ENCODE measurements at places on chromosomes 7 and 10. TPM values are rescaled to one million over a fixed set of nuclear protein-coding genes. Genes with fewer than 3 reads are reported as not detected.

The CCL24 gene
- not detected for total RNA-seq

The FAM25A gene
- not detected for total RNA-seq

The HMX3 gene
- total RNA-seq, result 0.12 TPM

The UCMA gene
- not detected for total RNA-seq

GRCh38 chr10:94224656-94225055 is 138.1 kb downstream of the NOC3L start:
- H3K4me3 ChIP-seq, result no peak overlapping the region

GRCh38 chr7:135704074-135704473 is 23.9 kb downstream of the SLC13A4 start:
- H3K4me1 ChIP-seq, result peaks cover 9% of the 10 kb centered on the region
- no peaks in the 10 kb centered on the region for H3K27me3 ChIP-seq
- no peaks in the 10 kb centered on the region for H3K36me3 ChIP-seq
- H3K27ac ChIP-seq, result no peak overlapping the region
- no peak for DNase-seq
- H3K4me3 ChIP-seq, result no peak overlapping the region

DNA sequence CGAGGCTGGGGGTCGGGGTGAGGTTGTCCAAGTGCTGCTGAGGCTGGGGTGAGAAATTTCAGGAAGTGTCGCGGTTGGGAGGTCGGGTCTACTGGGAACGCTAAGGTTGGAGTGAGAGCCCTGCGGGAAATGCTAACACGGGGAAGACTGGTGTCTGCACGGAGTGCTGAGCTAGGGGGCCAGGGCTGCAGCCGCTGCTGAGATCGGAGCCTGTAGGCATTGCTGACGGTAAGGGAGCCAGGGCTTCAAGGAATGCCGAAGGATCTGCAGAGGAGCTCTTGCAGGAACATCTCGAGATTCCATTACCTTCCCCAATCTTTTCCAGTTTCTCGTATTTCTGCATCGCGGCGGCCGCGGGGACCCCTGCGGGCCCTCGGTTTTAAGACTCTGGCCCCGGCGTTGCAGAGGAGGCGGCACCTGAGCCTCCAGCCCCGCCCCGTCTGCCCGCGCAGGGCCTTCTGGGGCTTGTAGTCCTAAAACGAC is at the start of gene CDK5:
CDK5 (minus strand) TSS at position 392 of the 483 bp plus-strand sequence; CDS start at position 343, 49 bp downstream.
- H3K27ac ChIP-seq, result peak within 1 kb of the TSS; percentile 96
- H3K27me3 ChIP-seq, result no peaks in the 10 kb centered on the region
- DNase-seq, result peak; percentile 71
- H3K4me3 ChIP-seq, result peak within 1 kb of the TSS; percentile 68
- H3K4me1 ChIP-seq, result peaks cover 5% of the 10 kb centered on the region

DNA sequence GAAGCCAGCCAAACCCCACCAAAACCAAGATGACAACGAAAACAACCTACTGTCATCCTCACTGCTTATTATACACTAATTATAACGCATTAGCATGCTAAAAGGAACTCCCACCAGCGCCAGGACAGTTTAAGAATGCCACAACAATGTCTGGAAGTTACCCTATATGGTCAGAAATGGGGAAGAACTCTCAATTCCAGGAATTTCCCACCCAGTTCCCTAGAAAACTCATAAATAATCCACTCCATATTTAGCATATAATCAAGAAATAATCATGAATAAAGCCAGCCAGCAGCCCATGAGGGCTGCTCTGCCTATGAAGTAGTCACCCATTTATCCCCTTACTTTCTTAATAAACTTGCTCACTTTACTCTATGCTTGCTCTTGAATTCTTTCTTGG is 20.8 kb downstream of the MICU1 start:
- no peak for DNase-seq
- H3K27ac ChIP-seq, result no peak overlapping the region
- H3K27me3 ChIP-seq, result no peaks in the 10 kb centered on the region
- H3K36me3 ChIP-seq, result no peaks in the 10 kb centered on the region
- H3K4me1 ChIP-seq, result no peaks in the 10 kb centered on the region

GRCh38 chr7:108723381-108723814 is 153.7 kb downstream of the DNAJB9 start:
- H3K27ac ChIP-seq, result peak overlapping the region; percentile 43
- H3K4me3 ChIP-seq, result no peak overlapping the region
- H3K36me3 ChIP-seq, result no peaks in the 10 kb centered on the region
- DNase-seq, result peak; percentile 79
- peaks cover 21% of the 10 kb centered on the region for H3K4me1 ChIP-seq

DNA sequence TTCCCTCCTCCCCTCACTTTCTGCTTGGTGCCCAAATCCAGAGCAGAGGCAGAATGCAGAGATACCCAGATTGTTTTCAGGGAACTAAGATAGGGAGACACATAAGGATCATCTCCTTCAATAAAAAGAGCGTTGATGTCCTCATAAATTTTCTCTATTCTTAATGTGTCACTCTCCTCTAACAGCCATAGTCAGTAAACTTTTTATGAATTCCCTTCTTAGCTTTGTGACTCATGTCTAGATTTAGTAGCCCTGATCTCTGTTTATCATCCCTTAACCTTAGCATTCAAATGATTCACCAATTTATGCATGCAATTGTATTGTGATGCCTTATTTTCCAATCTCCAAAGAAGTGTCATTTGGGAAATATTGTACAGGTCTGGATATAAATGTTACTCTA is 995.5 kb upstream of the C7orf33 start:
- no peak overlapping the region for H3K27ac ChIP-seq
- 0 out of 2 replicates have a peak, but pooled peaks cover 3% of the 10 kb centered on the region for H3K27me3 ChIP-seq
- DNase-seq, result no peak
- no peaks in the 10 kb centered on the region for H3K4me1 ChIP-seq
- H3K36me3 ChIP-seq, result no peaks in the 10 kb centered on the region
- no peak overlapping the region for H3K4me3 ChIP-seq

- no peak overlapping the region for H3K27ac ChIP-seq
- H3K4me1 ChIP-seq, result no peaks in the 10 kb centered on the region
- H3K27me3 ChIP-seq, result no peaks in the 10 kb centered on the region
- no peak for DNase-seq
Measured at GRCh38 chr7:119630406-119630969, 642.5 kb upstream of the KCND2 start.

DNA sequence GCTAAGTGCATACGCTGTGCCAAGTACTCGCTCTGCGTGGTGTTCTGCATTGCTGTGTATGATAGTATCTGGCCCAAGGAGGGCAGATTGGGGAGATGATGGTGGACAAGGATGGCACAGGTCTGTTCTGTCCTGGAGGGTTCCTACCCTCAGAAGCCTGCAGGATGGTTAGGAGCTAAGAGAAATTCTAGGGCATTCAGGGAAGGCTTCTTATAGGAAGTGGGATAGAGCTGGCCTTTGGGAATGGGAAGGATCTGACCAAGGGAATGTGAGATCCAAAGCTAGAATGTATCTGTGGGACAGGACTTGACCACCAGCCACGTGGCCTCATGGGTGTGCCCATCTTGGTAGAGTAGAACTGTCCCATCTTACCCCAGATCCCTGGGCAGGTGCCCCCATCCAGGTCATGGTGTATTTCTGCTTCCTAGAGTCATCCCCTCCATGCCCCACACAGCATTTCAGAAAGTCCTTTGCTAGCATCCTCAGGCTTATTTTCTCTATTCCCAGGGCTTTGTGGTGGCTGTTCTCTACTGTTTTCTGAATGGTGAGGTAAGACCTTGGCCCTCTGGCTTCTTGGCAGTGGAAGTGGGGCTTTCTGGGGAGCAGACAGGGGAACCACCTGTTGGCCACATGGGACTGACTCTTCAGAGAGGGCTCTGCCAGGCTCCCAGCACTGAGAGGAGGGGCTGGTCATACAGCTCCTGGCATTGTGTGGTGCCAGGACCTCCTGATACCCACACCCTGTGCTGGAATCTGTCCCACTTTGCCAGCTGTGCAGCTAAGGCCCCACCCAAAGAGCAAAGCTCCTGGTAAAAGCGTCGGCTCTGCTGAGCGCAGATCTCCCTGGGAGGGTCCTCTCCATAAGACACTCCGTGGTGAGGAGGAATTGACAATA is 52.5 kb downstream of the ADCYAP1R1 start:
- no peaks in the 10 kb centered on the region for H3K4me1 ChIP-seq
- peaks cover 16% of the 10 kb centered on the region for H3K27me3 ChIP-seq
- no peak overlapping the region for H3K27ac ChIP-seq
- no peaks in the 10 kb centered on the region for H3K36me3 ChIP-seq
- DNase-seq, result no peak
- H3K4me3 ChIP-seq, result no peak overlapping the region

GRCh38 chr7:94962661-94963060 is 55.3 kb downstream of the PPP1R9A start:
- H3K4me3 ChIP-seq, result no peak overlapping the region
- H3K36me3 ChIP-seq, result no peaks in the 10 kb centered on the region
- no peak overlapping the region for H3K27ac ChIP-seq
- no peak for DNase-seq

- H3K36me3 ChIP-seq, result no peaks in the 10 kb centered on the region
- no peaks in the 10 kb centered on the region for H3K4me1 ChIP-seq
- DNase-seq, result no peak
- no peaks in the 10 kb centered on the region for H3K27me3 ChIP-seq
- no peak overlapping the region for H3K27ac ChIP-seq
Measured at GRCh38 chr7:111825046-111825445, 262.8 kb upstream of the IMMP2L start.

DNA sequence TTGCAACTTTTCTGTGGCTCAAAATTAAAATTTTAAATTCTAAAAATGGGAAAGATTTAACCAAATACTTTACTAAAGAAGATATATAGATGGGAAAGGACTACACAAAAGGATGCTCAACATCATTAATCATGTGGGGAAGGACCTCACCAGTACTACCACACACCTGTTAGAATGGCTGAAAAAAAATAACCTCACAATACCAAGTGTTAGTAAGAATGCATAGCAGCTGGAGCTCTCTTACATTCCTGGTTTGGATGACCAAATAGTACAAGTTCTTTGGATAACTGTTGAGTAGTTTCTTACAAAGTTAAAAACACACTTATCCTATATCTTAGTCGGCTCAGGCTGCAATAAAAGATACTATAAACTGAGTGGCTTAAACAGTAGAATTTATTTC is 33.9 kb downstream of the LIPJ start:
- no peak for DNase-seq
- H3K27ac ChIP-seq, result peak overlapping the region; percentile 18
- no peaks in the 10 kb centered on the region for H3K27me3 ChIP-seq
- peaks cover 15% of the 10 kb centered on the region for H3K4me1 ChIP-seq

Measured in SJCRH30 (cell line).